ENCODE measurements at places on chromosomes 5 and 9. TPM values are rescaled to one million over a fixed set of nuclear protein-coding genes. Genes with fewer than 3 reads are reported as not detected.

The SRA1 gene
- total RNA-seq = 13.0 TPM

The SPATA31A3 gene
- total RNA-seq = not detected

The PHYHD1 gene
- 16.1 TPM for total RNA-seq

The MSMP gene
- not detected for total RNA-seq

The PCDHGA7 gene
- 5.1 TPM for total RNA-seq

The GFI1B gene
- total RNA-seq = not detected

The ITGA2 gene
- total RNA-seq = 0.34 TPM
